A673 (cell line): ENCODE measurements at places on chromosomes 3 and 15.
A peak's percentile ranks its signal among the peaks of the same experiment; 100 is the strongest.

DNA sequence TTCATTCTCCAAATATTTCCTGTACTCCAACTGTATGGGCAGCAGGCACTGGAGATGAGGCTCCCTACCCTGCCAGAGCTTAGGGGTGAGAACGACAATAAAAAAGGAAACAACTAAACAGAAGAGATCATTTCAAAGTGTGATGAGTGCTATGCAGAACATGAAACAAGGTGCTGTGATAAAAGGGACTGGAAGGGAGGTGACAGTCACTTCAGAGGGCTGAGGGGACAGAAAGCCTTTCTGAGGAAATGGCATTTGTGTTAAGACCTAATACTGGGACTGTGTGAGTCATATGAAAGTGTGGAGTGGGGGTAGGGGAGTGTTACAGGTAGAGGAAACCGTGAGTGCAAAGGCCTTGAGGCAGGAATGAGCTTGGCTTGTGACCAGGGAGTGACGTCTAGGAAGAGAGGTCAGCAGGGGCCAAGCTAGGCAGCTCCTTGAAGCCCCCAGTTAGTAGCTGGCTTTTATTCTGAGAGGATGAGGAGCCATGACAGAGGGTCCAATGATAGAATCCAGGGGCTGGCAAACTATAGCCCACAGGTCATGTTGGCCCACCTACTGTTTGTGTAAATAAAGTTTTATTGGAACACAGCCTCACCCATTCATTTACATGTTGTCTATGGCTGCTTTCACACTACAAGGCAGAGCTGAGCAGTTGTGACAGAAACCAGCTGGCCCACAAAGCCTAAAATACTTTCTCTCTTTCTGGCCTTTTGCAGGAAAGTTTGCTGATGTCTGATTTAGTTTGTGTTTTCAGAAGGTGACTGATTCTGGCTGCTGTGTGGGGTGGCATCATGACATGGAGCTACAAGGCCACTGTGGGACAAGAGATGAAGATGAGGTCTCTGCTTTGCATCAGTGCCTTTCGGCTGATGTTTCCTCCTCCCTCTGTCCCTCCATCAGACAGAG, 56.6 kb downstream of the LSM3 start:
- no peak overlapping the region for H3K4me3 ChIP-seq
- H3K4me1 ChIP-seq, result no peaks in the 10 kb centered on the region
- DNase-seq, result no peak
- peaks cover 13% of the 10 kb centered on the region for H3K27me3 ChIP-seq

GRCh38 chr15:23536659-23537058, 28.8 kb upstream of the MKRN3 start:
- H3K27ac ChIP-seq, result no peak overlapping the region
- DNase-seq, result no peak
- H3K4me3 ChIP-seq, result no peak overlapping the region

GRCh38 chr3:192866804-192867203, 50.9 kb downstream of the MB21D2 start:
- H3K27ac ChIP-seq, result no peak overlapping the region
- peaks cover 15% of the 10 kb centered on the region for H3K4me1 ChIP-seq
- H3K36me3 ChIP-seq, result no peaks in the 10 kb centered on the region
- no peak for DNase-seq

DNA sequence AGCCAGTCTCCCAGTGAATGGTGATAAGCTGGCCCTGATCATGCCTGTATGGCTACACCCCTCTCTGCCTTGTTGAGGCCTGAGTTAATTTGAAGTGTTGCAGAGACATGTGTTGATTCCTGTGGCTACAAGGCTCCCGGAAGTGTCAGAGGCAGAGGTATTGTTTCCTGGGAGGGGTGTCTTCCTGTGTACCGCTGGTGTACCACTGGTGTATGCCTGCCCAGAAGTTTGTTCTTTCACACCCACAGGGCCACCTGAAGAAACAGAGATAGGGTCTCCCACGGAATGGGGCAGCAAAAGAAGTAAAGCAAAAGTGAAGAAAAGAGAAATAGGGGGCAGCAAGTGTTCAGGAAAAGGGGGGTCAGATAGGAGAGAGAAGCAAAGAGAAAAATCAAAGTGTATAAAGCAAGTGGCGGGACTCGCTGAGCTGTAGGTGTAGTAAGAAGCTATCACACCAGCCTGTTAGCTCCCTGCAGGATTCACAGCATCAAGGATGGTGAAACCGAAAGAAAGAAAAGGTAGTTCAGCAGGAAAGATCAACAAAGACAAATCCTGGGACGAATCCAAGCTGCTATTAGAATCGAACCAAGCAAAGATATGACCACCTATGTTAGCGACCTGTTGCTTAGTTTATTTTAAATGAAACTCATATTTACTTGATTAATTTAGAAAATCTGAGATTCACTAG, 36.6 kb upstream of the CD47 start:
- H3K4me1 ChIP-seq, result peaks cover 7% of the 10 kb centered on the region
- no peaks in the 10 kb centered on the region for H3K27me3 ChIP-seq
- H3K36me3 ChIP-seq, result no peaks in the 10 kb centered on the region
- no peak for DNase-seq

DNA sequence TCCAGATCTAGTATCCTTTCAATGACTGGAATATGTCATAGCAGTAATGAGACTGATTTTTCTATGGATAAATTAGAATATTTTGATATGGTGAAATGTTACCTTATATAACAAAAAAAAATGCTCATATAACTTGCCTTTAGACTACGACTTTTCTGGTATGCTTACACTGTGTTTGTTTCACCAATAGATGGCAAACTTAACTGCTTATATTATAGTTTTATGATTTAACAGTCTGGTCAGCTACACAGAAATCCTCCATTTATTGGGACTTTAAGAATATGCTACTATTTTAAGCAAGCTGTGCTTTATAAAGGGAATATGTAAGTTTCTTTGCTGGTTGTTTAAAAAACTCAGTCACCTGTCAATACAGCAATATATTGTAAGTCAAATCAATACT, 205.6 kb downstream of the VGLL3 start:
- no peaks in the 10 kb centered on the region for H3K27me3 ChIP-seq
- H3K27ac ChIP-seq, result no peak overlapping the region
- DNase-seq, result peak; percentile 28
- H3K36me3 ChIP-seq, result no peaks in the 10 kb centered on the region
- H3K4me3 ChIP-seq, result no peak overlapping the region

GRCh38 chr3:187021748-187022402, 91.5 kb downstream of the ST6GAL1 start:
- no peaks in the 10 kb centered on the region for H3K4me1 ChIP-seq
- no peak overlapping the region for H3K27ac ChIP-seq
- no peaks in the 10 kb centered on the region for H3K27me3 ChIP-seq
- H3K4me3 ChIP-seq, result no peak overlapping the region
- H3K36me3 ChIP-seq, result no peaks in the 10 kb centered on the region
- DNase-seq, result no peak

DNA sequence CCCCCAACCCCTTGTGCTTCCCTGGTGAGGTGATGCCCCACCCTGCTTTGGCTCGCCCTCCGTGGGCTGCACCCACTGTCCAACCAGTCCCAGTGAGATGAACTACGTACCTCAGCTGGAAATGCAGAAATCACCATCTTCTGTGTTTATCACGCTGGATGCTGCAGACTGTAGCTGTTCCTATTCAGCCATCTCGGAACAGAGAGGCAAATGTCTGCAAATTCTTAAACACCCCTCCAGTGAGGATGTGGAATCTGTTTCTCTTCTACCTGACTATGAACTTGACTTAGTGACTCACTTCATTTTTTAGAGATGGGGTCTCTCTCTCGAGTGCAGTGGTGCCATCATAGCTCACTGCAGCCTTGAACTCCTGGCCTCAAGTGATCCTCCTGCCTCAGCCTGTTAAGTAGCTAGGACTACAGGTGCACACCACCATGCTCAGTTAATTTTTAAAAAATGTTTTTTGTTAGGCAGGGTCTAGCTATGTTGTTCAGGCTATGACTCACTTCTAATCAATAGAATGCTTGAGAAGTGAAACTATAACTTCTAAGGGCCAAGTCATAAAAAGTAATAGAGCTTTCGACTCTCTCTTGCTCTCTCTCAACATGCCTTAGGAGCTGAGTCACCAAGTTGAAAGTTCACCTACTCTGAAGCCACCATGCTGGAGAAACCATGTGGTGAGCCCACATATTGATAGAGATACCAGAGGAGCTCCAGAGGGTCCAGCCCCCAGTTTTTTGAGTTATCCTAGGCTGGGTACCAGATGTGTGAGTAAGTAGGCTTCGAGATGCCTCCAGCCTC, 11.5 kb upstream of the PARP14 start:
- no peak overlapping the region for H3K27ac ChIP-seq
- H3K27me3 ChIP-seq, result no peaks in the 10 kb centered on the region
- H3K4me3 ChIP-seq, result no peak overlapping the region
- H3K4me1 ChIP-seq, result no peaks in the 10 kb centered on the region
- no peak for DNase-seq

DNA sequence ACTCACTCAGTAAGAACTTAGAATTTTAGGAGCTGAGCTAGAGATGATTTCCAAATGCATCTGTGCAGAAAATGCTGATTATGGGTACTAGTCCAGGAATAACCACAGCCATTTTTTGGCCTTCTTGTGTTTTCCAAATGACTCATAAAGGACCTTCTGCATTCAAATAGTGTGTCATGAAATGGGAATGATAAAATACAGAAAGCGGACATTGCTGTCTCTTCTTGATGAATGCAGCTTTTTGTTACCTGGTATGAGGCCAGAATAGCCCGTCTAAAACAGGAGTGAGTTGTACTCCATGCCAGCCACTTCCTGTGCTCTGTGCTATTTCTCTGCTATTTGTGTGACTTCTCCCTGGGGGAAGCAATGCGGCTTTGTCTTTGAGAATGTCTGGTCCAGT, 20.5 kb upstream of the FRMD5 start:
- DNase-seq, result no peak
- H3K4me1 ChIP-seq, result no peaks in the 10 kb centered on the region
- no peak overlapping the region for H3K4me3 ChIP-seq
- no peaks in the 10 kb centered on the region for H3K36me3 ChIP-seq
- H3K27me3 ChIP-seq, result no peaks in the 10 kb centered on the region
